Neuronal stem cell (in vitro differentiated cells): ENCODE measurements at places on chromosomes 4 and X.

GRCh38 chrX:153761863-153762262, 2.2 kb upstream of the PLXNB3 start:
- no peak for DNase-seq

- peak; percentile 17 for DNase-seq
Observed at GRCh38 chr4:55636656-55636999, 530 bp upstream of the NMU start.

- no peak for DNase-seq
Observed at GRCh38 chrX:96576368-96576767, 108.3 kb upstream of the DIAPH2 start.

GRCh38 chr4:40461879-40462278, 126.7 kb downstream of the CHRNA9 start:
- DNase-seq: no peak

DNA sequence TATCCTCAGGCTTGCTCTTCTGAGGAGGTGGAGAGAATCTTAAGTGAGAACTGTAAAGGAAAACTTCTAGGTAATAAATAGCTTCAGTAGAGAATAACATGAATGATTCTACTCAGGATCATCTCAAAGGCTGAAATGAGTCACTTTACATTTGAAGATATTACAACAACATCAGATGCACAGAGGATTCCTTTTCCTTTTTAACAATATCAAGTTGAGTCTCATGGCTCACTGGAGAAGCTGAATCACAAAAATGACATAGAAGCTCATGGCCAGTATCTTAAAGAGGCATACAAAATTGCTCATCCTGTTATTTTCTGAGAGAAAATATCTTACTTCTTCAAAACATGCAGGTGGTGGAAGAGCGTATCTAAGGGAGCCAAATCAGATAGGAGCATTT, 72.5 kb upstream of the EMCN start:
- DNase-seq: no peak

GRCh38 chr4:15805583-15806517, 27.7 kb downstream of the CD38 start:
- peak; percentile 61 for DNase-seq

DNA sequence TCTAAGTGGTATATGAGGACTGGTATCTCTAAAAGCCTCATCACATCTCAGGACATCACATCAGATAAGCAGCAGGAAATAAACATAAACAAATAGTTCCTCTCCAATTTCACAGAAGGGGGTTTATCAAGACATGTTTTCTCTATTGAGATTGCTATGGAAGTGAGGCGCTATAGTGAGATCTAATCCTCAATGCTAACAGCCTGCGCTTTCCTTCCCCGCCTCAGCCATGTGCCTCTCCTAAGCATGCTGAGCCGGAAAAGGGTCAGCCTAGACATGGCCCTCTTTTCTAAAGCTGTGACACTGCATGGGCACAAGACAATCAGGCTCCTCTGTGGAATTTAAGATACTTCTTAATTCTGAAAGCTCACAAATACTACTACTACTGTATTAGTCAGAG, 286.1 kb downstream of the INPP4B start:
- no peak for DNase-seq

DNA sequence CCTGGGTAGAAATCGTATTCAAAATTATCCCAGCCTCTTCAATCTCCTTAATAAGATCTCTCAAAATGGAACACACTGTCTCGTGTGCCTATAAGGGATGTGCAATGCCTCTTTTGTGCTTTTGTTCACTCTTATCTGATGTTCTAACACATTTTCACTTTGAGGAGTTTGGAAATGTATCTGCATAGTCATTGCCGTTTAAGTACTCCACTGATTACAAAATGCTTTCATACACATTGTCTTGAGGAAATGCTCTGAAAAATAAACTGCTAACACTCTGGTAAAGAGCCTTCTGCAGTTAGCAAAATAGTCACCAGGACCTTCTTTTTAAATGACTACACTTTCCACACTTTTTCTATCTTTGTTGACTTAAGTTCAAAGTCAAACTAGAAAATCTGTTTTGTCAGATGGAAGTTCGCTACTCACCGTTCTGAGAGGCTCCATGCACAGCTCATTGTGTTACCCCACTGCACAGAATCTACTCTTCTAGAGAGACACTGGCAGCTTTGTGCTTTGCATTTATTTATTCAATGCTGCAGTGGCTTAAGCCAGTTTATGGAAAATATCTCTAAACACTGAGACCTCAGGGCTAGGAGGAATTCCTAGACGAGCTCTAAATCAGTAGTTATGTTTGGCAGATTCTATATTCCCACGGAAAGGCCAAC, 159.0 kb downstream of the CHIC2 start:
- no peak for DNase-seq

DNA sequence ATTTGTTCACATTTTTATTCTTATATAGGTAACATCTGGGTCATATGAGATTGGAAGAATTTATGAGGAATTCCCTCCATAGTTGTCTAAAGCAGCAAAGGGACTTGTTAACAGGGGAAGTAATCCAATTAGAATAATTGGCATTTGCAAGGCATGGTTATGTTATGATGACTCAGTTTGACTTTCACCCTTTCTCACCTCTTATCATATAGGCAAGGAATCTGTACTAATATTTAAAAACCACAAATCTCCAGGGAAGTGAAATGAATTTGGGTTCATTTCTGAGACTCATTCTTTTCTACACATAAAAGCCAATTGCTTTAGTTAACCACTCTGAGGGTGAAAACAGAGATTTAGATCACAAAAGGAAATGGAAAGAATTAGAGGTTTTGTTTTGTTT, 281.5 kb upstream of the DKK2 start:
- DNase-seq: no peak

- no peak for DNase-seq
Observed at GRCh38 chr4:24515698-24516097, 68.7 kb downstream of the DHX15 start.

DNA sequence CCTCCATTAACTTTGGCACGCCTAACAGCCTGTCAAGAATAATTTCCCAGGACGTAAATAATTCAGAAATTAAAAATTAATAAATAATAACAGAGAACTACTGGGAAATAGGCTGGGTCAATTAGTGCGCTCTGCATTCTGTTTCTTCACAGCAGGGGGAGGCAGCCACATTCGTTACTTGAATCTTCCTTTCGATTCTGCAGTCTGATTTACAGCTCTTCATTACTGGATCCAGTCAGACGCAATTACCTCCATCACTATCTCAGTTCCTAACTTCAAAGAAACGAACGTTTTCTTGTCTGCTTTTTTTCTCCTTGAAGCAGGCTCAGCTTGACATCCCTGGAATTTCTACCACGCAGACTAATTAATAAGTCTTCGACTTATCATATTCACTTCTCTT, 9.0 kb upstream of the RPL34 start:
- no peak for DNase-seq

GRCh38 chr4:17103231-17103630, 204.8 kb upstream of the LDB2 start:
- DNase-seq: no peak

GRCh38 chr4:7161721-7162214, 30.6 kb upstream of the SORCS2 start:
- DNase-seq: no peak

DNA sequence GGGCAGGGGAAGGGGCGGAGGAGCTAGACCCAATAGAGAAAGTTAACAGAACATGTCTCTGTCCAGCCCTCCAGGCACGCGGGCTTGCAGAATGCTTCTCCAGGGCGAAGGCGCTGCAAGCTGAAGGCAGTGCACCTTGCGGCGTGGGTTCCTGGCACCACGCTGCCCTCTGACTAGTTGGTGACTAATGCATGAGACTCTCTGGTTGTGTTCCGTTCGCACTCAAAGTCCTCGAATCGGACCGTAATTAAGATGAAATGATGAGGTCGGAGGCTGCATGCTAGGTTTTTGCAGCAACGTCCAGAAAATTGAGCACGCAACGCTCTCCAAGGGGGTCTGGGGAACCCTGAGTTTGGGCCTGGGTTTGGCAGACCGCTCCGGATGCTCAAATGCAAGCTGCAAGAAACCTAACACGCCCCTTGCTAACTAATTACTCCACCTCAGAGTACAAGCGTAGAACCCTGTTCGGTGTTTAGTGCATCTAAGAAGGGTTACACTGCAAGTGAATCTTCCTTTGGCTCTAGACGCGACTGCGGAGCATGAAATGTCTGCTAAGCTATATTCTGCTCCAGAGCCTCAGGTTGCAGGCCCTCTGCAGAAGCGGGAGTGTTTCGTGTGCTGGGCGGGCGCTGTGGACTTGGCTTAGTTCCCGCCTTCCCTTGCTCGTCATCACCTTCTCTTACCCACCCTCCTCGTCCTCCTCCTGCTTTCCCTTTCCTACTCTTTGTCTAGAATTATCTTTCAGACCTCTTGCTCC, 57.1 kb upstream of the NKAP start:
- DNase-seq: no peak

DNA sequence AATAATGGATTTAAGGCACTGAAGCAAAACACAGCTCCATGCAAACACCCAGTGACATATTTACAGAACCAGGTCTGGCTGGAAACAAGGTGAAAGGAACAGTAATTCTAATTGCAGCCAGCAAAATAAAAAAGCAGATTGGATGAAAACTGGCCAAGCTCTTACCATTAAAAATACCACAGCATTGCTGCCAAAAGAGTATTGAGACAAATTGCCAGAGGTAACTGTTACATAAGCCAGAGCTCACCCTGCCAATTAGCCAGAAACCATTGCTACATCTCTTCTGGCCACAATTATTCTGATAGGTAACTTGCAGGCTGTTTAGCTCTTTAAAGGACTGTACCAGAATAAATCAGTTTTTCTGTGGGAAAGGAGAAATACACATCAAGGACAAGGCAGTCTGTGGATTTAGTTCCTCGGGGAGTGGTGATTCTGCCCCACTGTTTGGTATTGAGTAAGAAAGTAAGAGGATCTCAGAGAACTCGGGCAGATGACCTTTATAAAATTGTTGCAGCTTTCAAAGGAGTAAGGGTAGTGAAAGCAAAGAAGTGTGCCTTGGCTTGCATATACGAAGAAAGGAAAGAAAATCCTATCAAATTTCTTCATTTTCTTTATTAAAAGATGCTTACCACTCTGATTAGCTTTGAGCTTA, 369.5 kb downstream of the PPP3CA start:
- no peak for DNase-seq

GRCh38 chr4:56871371-56871866, 36.3 kb upstream of the REST start:
- peak; percentile 47 for DNase-seq

DNA sequence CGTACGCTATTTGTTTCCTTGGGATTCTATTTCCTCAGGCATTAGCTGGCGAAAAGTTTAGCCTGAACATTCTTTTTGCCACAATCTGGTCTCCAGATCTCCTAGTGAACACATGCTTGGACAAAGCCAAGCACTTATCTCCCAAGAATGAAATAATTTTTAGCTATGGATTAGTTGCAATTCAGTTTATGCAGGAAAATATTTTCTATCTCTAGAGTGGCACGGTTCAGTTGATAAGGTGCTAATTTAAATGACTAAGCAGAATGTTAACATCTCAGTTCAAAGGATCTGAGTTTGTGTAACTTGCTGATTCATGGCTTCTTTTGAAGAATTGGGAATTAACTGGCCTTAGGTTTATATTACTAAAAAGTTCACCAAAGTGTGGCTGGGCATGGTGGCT, 58.1 kb upstream of the JADE1 start:
- DNase-seq: no peak

- no peak for DNase-seq
Observed at GRCh38 chr4:181909368-181909767, 333.8 kb upstream of the TENM3 start.

DNA sequence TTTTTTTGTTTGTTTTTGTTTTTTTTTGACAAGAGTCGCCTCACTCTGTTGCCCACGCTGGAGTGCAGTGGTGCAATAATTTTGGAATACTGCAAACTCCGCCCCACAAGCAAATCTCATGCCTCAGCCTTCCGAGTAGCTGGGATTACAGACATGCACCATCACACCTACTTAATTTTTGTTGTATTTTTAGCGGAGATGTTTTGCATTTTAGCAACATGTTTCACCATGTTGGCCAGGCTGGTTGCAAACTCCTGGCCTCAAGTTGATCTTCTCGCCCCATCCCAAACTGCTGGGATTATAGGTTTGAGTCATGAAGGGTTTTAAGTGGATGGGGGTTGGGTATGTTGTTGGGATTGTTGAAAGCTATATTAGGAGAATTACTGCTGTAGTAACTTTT, 270.9 kb upstream of the LCORL start:
- DNase-seq: no peak
